ENCODE measurements at places on chromosomes 7 and 10. TPM values are rescaled to one million over a fixed set of nuclear protein-coding genes. Genes with fewer than 3 reads are reported as not detected.

The PRRT4 gene
- total RNA-seq: 0.38 TPM

The BRAT1 gene
- 23.6 TPM for total RNA-seq

DNA sequence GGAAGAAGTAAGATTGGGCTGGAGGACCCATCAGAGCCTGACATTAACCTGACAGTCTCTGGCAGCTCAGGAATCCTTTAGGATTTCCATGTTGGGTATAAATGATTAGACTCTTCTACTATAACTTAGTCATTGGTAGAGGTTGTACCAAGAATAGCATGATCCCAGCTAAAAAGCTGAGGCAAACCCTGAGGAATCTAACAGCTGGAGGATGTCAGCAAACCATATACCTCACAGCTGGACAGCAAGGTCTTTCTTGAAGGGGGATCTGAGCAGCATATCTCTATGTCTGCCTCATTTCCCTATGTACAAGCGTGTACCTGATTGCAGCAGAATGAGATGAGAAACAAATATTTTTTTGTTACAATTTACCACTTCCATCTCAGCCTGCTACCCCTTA is 103.2 kb downstream of the NPSR1 start:
- no peak for DNase-seq

- no peak for DNase-seq
Measured at GRCh38 chr7:30920021-30920583, 8.4 kb downstream of the AQP1 start.

- DNase-seq: no peak
Measured at GRCh38 chr10:62079885-62080559, 178.5 kb downstream of the ARID5B start.

GRCh38 chr10:89273680-89274079 is 22.1 kb upstream of the LIPA start:
- no peak for DNase-seq

DNA sequence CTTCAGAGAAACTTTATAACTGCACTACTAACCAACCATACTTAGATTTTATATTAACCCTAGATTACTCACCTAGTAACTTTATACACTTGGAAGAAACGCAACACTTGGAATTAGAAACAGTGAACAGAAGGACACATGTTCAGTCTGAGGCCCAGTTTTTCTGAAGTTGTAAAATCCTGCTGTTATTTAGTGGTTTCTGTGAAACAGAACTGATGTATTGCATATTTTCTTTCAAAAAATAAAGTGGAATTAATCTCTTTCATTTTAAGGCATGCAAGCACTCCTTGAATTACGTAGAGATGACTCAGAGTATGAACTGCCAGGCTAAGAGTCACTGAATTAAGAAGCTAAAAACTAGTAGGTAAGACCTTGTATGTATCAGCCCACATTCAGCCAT is 215.8 kb downstream of the SKAP2 start:
- DNase-seq: no peak

DNA sequence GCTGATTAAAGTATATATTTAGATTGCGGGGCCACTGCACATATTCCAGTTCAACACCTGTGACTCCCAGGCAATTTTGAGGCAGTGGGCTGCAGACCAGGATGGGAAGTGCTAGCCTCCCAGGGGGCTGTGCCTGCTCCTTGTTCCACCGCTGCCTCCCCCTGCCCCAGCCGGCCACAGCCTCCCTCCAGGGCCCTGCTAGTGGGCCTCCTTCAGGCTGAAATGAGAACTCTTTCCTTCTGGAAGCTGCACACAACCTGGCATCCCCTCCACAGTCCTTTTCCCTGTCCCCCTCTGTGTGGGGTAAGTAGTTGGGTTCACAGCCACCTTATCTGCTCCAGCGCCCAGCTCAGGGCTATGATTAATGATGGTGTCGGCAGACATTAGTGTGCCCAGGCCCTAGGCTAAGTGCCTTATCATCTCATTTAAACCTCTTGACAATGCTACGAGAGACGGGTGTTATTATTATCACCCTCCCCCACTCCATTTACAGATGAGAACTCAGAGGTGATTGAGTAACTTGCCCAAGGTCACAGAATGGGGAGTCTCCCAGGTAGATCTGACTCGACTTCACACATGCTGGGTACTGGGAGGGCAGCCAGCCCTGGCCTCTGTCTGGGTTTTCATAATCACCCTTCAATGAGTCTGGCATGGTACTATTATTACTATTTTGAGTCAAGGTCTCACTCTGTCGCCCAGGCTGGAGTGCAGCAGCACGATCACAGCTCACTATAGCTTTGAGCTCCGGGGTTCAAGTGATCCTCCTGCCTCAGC is 10.8 kb upstream of the SFRP5 start:
- no peak for DNase-seq
